Activated CD8-positive, alpha-beta memory T cell treated with anti-CD3 and anti-CD28 coated beads for 4 hours (primary cell): ENCODE measurements at places on chromosomes 13 and 19.
A peak's percentile ranks its signal among the peaks of the same experiment; 100 is the strongest.

DNA sequence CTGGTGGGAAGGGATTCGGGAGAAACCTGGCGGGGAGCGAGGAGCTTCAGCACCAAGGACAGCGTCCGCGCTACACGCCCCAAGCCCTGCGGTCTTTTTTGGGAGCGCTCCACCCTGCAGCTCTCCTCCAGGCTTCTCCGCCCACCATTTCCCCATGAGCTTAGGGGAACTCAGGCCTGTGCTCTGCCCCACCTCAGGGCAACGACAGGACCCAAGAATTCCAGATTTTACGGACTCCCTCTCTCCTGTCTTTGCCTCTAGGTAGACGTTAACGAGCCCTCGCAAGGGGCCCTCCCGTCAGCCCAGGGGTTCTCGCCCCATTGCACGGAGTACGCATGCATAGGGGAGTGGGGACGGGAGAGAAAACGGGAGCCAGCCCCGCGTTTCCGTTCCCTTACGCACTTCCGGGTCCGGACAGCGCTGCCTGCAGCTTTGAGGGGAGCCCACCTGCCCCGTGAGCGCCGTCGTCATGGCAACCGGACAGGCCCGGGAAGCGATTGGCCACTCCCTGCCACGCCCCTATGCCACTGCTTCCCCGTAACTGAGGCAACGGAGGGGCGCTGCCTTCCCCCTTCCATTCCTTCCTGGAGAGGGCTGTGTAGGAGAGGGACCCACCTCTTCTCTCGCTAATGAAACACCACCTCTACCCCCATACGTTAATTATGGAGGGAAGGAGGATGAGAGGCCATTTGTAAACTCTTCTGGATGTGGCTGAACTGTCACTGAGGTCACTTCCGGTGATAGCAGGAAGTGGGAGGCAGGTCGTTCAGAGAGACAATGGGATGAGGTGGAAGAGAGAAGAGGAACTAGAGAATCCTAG, 20.8 kb downstream of the NOVA2 start:
- DNase-seq: no peak

DNA sequence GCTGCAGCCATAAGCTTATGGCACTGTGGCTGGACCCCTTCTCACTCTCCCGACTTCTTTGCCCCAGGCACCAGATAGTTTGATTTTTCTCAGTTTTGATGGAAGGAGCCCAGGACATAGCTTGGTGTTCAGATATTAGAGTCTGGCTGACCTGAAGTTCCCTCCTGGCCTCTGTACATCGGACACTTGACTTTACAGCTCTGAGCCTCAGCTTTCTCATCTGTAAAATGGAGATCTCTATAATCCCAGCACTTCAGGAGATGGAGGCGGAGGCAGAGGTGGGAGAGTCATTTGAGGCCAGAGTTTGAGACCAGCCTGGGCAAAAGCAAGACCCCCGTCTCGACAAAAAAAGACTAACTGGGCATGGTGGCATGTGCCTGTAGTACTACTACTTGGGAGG, 909 bp downstream of the CC2D1A start:
- DNase-seq: no peak

DNA sequence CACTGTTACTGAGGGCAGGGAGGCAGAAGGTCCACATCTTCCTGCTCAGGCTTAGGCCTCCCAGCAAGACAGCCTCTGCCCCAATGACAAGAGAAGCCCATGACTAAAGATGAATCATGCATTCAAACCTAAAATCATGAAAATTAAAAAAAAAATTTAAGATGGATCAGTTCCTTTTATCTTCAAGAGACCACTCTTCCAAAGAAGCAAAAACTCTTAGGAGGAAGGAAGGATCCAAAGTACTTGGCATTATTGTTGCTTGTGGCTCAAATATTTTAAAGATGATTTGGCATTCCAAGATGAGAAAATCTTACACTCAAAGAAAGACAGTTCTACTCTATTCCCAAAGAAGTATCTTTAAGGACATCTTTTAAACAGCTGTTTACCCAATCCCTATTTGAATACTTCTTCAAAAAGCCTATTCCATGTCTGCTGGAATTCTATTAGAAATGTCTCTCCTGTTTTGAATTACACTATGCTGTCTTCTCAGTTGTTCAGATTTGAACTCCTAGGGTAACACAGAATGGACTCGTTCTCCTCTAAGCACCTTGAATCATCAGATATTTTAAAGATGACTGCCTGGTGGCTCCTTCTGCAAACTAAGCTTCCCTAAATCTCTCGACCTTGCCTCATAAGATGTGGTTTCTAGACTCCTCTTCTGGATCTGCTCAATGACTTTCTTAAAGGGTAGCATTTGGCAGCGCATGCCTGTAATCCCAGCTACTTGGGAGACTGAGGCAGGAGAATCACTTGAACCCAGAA, 7.0 kb downstream of the SERP2 start:
- no peak for DNase-seq

- no peak for DNase-seq
Measured at GRCh38 chr19:9109959-9110358, 2.7 kb upstream of the OR7G2 start.

DNA sequence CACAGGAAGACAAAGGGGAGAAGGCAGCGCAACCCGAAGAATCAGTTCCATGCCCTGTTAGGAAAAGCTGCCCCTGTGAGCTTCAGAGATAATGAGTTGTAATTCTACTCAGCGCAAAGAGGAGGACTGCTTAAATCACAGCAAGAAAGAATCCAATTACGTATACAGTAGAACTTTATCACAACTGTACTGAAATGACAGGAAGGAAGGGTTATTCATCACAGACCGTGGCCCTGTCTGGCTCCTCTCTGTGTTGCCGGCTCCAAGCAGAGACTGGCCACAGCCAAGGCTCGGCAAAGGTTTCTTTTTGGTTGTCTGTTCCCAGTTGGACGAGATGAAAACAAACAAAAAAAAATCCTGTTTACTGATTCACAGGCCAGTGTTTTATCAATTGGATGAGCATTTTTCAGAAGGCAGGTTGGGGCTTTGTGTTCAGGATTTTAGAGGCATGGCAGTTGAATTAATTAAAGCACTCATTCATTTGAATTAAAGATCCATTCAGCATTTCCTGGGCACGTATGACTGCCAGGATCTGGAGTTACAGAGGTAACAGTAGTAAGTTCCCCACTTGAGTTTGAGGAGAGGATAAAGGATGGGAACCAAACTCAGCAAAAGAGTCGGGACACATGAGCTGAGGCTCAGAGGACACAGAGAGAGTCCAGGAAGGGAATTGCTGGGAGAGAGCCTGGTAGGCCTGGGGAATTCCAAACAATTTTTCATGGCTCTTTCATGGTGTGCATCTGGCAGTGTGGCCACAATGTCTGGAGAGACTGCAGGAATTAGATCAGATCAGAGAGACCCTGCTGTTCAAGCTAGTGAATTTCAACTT, 341.0 kb downstream of the DNAJC15 start:
- DNase-seq: no peak

DNA sequence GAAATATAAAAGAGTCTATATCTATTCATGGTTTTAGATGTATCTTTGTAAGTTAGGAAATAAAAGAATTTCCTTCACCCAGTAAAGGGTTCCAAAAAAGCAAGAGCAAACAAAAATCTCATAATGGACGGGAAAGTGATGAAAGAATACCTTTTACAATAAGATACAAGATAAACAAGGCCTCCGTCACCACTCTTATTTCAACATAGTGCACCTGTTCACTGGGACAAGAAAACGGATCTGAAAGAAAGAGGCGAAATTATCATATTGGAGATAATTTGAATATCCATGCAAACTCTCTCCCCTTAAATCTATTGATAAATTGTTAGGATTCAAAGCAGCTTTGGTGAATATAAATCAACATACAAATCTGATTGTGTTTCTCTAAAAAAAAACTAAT, 877 bp upstream of the NLRP11 start:
- DNase-seq: no peak

DNA sequence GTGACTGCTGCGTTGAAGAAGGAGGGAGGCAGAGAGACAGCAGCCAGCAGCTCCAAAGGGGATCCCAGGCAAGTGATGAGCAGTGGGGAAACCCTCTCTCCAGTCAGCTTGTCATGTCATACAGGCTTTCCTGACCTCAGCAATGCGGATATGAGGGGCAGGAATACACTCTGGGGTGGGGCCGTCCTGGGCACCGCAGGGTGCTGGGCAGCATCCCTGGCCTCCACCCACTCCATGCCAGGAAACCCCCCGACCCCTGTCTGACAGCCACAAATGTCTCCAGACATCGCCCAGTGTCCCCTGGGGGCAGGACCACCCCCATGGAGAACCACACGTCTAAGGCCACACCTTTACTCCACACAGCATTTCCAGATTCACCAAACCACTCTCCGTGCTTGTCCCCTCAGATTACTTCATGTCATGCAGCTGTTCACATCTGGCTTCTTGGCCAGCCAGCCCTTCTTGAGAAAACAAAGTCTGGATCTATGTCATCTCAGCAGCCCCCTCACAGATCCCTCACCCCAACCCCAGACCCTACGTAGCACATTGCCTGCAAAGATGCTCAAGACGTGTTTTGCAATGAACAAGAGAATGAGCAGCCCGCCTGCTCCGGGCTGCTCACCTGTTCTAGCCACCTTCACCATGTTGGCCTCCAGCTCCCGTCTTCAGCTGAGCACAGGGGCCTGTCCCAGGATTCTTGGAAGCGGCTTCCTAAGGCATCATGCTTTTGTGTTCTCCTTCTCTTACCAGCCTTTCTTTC, 46.5 kb downstream of the RFX2 start:
- DNase-seq: no peak

GRCh38 chr13:80250213-80250810, 90.6 kb downstream of the SPRY2 start:
- no peak for DNase-seq

GRCh38 chr19:3670796-3671679, 29.2 kb downstream of the PIP5K1C start:
- DNase-seq: peak; percentile 13

GRCh38 chr19:57008432-57008831, 111.4 kb upstream of the USP29 start:
- no peak for DNase-seq

GRCh38 chr13:41994696-41995095, 33.8 kb upstream of the VWA8 start:
- no peak for DNase-seq

DNA sequence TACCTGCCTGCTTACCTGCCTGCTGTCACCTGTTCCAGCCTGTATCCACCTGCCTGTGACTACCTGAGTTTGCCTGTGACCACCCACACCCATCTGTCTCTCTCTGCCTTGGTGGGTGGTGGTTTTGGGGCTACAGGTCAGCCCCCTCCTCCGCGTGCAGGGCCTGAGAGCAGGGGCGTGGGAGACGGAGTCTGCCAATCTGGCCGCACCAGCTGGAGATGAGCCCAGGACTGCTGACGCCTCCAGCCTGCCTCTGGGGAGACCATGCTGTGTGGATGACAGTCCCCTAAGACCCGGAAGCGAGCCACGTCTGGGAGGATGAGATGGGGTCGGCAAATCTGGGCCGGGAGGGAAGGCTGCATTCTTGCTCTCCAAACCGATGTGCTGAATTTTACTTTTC, 15.9 kb upstream of the KCTD15 start:
- DNase-seq: no peak

DNA sequence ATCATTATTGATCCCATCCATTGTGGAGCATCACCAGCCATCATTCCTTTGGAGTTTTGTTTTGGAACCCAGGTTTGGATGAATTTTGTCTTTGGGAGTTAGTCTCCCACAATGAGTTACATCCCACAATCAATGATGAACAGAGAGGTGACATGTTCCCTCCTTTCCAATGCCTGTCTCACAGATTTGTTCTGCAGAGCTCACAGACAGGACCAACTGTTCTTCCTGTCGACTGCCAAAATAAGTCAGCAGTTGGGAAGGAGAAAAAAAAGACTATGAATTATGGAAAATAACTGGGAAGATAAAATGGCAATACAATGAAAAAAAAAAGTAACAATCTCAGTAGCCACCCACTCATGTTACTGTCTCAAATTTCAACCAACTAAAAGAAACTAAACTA, 489.1 kb downstream of the MYO16 start:
- DNase-seq: no peak

DNA sequence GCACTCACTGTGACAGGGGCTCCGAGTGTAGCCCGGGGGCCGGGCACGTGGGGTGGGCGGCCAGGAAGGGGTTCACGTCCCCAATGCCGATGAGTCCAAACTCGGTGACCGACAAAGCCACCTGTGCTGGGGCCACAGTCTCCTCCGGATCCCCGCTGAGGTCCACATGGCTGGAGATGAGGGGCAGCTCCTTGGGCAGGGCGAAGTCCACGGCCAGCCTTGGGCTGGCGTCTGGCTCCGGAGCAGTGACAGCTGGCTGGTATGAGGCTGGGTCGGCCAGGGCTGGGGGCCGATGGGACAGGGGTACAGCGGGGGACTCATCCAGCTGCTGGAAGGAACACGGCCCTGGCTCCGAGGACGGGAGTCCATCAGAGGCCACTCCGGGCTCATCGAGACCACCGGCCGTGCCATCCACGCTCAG, 15.9 kb upstream of the PLPP2 start:
- no peak for DNase-seq

DNA sequence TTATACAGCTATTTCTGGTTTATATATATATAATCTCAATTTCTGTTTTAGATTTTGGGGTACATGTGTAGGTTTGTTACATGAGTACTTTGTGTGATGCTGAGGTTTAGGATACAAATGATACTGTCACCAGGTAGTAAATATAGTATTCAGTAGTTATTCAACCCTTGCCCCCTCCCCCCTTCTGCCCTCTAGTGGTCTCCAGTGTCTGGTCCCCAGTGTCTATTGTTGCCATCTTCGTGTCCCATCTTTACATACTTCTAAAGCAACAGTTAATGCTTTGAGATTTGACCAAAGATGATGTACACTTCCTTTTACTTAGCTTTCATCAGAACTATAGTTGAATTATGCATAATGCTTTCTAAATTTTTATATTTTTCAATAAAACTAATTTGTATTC, 1623.4 kb upstream of the PRR20A start:
- no peak for DNase-seq

DNA sequence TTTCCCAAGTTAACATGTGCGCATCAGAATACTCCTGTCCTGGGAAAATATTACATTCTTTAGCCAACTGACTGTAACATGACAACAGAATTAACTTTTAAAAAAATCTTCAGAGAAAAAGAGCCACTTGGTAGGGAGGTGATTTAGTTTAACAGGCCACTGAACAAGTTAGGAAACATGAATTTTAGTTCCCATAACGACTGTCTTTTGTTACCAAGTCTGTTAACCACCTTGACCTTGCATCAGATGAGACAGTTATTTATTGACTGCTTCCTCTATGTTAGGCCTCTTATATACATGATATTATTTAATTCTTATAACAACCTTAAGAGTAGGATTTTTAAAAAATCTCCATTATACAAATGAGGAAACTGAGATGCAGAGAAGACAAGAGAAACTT, 268.6 kb downstream of the NDFIP2 start:
- DNase-seq: no peak

GRCh38 chr19:55340784-55341147, 1.1 kb downstream of the KMT5C start:
- no peak for DNase-seq

- no peak for DNase-seq
Measured at GRCh38 chr19:33509774-33510173, 11.8 kb downstream of the PEPD start.
